Esophagus squamous epithelium (tissue), 5 donors: ENCODE measurements at places on chromosomes 2 and 18. TPM values are rescaled to one million over a fixed set of nuclear protein-coding genes. Genes with fewer than 3 reads are reported as not detected.
A peak's percentile ranks its signal among the peaks of the same experiment; 100 is the strongest.

OSR1 gene
- 0.19 TPM for total RNA-seq

TAF4B gene
- 5.9 TPM for total RNA-seq

GRCh38 chr2:60674524-60675165, 81.4 kb upstream of the PAPOLG start:
- no peaks in the 10 kb centered on the region for H3K27me3 ChIP-seq
- H3K27ac ChIP-seq, result no peak overlapping the region

DNA sequence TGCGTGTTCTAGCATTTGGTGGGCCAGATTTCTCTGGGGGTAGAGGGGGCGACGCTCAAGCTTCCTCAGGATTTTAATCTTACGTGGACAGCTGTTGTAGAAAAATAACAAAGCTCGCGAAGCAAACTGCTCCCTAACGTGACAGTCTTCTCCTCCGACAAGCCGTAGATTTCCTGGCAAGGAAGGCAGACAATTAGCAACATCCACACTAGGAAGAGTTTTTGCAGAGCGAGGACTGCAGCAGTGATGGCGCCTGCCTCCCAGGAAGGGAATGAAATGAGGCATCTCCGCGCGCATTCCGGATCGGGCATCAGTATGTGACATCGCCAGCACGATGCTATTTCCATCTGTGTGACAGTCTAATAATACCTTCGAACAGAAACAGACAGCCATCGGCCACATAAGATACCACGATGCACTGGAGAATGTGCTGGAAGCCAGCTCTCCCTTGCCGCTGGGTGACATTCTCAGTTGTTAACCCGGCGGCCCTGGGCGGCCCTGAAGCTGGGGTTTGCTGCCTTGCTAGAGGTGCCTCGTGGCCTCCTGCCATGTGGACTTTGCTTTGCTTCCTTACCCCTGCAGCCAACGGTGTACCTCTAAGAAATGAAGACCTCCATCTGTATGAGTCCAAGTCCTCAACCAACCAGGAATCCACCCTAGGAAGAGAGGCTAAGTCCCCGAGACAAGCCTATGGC, 101.8 kb upstream of the AGAP1 start:
- no peaks in the 10 kb centered on the region for H3K36me3 ChIP-seq
- H3K27me3 ChIP-seq, result peaks cover 13% of the 10 kb centered on the region
- no peaks in the 10 kb centered on the region for H3K4me1 ChIP-seq
- no peak overlapping the region for H3K4me3 ChIP-seq
- DNase-seq, result no peak

DNA sequence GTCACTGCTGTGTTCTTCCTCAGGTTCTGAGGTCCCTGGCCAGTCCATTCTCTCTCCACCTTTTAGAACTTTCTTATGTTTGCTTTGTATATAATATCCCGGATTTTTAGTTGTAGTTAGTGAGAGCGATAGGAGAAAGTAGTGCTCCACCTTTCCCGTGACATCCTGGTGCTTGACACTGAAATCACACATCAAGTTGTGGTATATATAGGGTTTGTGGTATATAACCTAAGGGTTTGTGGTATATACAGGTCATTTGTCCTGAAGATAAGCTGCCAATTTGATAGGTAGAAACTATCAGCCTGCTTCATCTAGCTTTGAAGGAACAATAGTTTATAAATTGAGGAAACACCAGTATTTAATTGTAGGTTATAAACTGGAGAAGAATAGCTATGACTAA, 13.1 kb downstream of the ZNF892 start:
- no peak for DNase-seq
- H3K4me3 ChIP-seq, result no peak overlapping the region
- H3K36me3 ChIP-seq, result peaks cover 3% of the 10 kb centered on the region
- no peaks in the 10 kb centered on the region for H3K4me1 ChIP-seq
- no peaks in the 10 kb centered on the region for H3K27me3 ChIP-seq

FSIP2 gene
- not detected for total RNA-seq

DNA sequence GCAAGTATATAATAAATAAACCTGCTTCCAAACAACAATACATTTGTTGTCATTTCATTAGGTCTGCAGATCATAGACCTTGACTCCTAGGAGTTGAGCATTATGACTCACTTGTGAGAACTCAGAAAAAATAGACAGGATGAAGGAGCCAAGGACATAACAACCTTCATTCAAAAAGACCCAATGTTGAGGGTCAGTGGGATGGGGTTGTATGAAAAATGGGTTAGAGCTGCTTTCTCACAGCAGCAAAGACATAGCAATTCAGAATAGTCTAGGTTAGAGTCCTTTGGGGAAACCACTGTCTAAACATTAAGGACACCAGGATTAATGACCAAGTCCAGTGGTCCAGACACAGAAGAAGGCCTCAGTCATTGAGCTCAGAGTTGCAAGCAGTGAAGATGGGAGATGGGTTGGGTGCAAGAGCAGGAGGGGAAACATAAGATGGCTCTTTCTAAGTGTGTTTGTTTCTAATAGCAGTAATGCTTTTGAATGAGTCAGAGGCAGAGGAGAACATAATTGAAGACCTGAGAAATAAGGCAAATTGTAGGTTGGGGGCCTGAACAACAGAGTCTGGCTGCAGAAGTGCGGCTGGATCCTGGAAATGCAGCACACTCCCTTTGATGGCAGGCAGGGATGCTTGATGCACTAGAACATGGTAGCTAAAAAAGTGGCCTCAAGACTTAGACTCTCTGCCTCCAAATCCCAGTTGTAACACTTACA, 3.7 kb upstream of the SERPINB10 start:
- H3K36me3 ChIP-seq, result no peaks in the 10 kb centered on the region
- no peak overlapping the region for H3K4me3 ChIP-seq
- H3K27ac ChIP-seq, result no peak overlapping the region
- H3K27me3 ChIP-seq, result no peaks in the 10 kb centered on the region
- H3K4me1 ChIP-seq, result no peaks in the 10 kb centered on the region

DNA sequence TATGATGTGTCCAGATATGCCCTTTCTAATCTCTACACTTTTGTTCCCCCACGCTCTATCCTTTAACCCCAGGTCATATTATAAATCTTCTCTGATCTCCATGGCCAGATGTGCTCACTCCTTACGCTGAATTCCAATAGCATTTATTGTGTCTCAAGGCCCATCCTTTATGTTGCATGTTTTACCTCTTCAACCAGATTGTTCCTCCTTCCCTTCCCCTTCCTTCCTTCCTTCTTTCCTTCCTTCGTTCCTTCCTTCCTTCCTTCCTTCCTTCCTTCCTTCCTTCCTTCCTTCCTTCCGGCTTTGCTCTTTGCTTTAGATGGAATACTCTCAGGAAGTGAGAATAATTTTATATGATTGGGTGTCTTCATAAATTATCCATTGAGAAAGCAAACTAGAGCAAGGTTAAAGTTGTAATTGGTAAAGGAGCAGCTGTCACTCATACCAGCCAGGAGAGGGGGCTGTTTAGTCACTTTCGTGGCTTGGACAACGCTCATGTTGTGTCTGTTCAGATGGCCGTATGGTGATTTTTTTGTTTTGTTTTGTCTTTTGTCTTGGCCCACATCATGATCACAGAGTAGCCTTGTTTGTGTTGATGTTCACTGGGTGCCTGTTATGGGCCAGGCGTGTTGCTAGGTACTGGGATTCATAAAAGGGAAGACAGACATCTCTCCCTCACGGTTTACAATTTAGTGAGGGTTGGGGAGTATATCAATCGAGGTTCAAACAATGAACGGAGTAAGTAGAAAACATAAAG, 68.0 kb downstream of the DAW1 start:
- no peaks in the 10 kb centered on the region for H3K4me1 ChIP-seq
- H3K27me3 ChIP-seq, result no peaks in the 10 kb centered on the region
- H3K4me3 ChIP-seq, result no peak overlapping the region
- H3K36me3 ChIP-seq, result no peaks in the 10 kb centered on the region

DNA sequence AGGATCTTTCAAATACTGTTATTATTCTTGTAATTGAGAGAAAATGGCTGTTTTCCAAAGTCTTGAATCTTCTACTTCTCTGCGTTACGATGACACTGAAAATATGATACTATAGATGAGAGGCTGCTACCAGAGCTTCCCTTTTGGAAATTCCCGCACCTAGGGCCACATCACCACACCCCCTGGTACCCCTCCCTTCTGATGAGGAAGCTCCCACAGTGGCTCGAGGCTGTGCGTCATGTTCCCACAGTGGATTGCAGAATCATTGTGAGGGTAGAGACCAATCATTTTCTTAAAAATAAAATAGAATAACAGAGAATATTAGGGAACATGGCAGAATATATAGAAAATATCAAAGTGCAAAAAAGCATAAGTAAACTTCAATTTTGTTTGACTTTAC, 268.9 kb upstream of the SMIM21 start:
- no peaks in the 10 kb centered on the region for H3K36me3 ChIP-seq
- H3K4me1 ChIP-seq, result no peaks in the 10 kb centered on the region
- no peak overlapping the region for H3K27ac ChIP-seq
- no peak for DNase-seq
- H3K4me3 ChIP-seq, result no peak overlapping the region
- H3K27me3 ChIP-seq, result no peaks in the 10 kb centered on the region

NAT8 gene
- not detected for total RNA-seq

DNA sequence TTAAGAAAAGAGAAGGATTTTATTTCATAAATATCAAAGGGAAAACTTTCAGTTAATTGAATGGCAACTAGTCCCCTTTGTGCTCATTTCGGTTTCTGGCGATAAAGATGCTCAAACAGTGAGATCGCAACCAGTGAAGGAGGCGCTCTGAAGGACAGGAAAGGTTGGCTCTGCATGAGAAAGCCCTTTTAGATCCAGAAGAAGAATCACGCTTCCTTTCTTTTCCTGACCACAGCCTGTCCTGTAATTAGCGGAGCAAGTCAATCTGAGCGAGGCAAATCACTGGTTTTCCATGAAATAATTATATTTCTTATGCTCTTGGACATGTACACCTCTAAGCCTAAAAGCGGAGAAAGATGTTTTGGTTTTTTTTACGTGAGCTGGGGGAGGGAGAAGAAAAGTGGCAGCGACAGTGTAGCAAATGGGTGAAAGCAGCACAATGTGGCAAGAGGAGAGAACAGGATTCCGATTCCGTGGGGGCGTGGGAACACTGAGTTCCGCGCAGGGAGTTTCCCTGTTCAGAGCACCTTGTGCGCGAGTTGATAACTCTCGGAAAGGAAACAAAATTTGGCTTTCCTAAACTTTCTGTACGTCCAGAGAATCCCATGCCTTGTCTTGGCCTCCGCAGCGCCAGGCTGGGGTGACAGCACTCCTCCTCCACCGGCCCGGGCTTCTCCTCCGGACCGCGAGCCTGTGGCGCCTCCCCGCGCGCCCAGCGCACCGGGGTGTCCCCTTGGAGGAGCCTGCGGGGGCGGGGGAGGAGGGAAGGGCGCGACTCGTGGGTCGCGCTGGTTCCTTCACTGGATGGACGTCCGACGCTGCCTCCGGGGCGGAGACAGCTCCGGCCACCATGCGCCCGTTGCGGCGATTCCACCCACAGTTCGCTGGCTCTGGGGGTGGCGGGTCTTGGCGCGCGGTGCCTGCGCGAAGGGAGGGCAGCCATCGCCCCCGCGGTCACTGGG, 620 bp upstream of the SLC9A2 start:
- no peaks in the 10 kb centered on the region for H3K36me3 ChIP-seq
- peak overlapping the region; percentile 30 for H3K4me3 ChIP-seq
- H3K27me3 ChIP-seq, result peaks cover 8% of the 10 kb centered on the region
- H3K4me1 ChIP-seq, result peaks cover 17% of the 10 kb centered on the region

ESCO1 gene
- 12.3 TPM for total RNA-seq
